T-helper 9 cell (primary cell): ENCODE measurements at places on chromosomes 1 and 21.

DNA sequence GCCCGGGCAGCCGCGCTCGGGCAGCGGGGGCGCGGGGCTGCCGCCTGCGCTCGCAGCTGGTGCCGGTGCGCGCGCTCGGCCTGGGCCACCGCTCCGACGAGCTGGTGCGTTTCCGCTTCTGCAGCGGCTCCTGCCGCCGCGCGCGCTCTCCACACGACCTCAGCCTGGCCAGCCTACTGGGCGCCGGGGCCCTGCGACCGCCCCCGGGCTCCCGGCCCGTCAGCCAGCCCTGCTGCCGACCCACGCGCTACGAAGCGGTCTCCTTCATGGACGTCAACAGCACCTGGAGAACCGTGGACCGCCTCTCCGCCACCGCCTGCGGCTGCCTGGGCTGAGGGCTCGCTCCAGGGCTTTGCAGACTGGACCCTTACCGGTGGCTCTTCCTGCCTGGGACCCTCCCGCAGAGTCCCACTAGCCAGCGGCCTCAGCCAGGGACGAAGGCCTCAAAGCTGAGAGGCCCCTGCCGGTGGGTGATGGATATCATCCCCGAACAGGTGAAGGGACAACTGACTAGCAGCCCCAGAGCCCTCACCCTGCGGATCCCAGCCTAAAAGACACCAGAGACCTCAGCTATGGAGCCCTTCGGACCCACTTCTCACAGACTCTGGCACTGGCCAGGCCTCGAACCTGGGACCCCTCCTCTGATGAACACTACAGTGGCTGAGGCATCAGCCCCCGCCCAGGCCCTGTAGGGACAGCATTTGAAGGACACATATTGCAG, 3.0 kb downstream of the ARTN start:
- no peak for DNase-seq

- DNase-seq, result no peak
Observed at GRCh38 chr1:186799689-186800054, 29.1 kb upstream of the PLA2G4A start.

DNA sequence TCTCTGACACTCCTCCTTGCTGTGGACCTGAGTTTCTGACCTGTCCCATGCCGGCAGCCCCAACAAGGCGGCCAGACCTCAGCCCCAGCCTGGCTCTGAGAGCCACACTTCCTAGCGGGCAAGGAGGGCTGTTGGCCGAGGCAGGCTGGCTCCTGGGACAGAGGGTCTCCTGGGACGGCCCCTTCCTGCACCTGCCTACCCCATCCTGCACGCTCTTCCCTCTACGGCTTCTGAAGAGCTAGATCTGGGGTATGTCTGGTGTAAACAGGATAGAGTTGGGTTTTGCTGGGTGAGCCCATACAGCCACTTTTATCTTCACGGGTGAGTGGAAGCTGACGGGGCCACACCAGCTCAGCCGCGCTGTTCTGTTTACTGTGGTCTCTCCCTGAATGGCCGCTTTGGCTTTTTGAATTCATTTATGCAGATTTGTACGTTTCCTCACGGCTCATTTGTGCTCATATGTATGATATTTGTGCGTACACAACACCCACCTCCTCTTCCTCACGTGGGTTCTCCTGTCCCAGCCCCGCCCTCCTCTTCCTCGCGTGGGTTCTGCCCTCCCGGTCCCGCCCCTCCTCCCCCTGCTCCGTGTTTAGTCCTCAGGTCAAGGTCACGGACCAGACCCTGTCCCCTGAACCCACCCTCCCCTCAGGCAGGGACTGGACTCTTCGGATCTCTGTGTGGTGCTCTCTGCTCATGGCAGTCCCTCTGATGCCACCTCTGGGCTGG, 34.7 kb upstream of the POFUT2 start:
- no peak for DNase-seq

- no peak for DNase-seq
Observed at GRCh38 chr1:34156739-34157138, 8.3 kb downstream of the CSMD2 start.

- no peak for DNase-seq
Observed at GRCh38 chr1:152112101-152112884, 3.0 kb downstream of the TCHH start.

DNA sequence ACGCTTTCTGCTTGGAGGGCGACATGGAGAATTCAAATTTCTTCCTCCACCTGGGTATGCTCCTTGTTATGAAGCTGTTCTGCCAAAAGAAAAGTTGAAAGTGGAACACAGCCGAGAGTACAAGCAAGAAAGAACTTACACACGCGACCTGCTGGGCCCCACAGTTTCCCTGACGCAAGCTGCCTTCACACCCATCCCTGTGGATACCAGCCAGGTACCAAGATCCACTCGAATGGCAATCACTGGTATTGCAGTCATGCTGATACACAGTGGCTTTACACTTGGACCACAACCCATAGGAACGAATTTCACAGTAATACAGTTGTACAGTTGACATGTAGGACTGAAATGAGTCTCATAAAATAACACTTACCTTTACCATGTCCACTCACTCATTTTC, 387.4 kb downstream of the ZP4 start:
- no peak for DNase-seq

DNA sequence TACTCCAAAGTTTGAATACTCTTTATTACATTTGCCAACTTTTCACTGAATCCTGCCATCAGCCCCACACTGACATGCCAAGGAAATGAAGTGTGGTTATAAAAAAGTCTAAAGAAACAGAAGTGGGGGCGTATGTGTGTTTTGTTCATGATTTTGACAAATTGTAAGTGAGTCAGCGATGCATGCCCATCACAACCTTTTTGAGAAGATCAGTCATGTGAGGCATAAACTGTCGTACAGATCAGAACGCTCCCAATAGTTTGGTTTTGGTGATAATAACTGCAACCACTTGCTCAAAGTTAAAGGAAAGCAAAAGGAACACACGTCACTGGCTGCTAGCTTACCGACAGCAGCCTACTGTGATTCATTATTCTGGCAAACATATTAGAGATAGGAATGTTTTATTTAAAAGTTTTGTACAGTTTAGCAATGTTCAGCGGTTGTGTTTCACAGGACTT, 95.6 kb downstream of the RGS2 start:
- no peak for DNase-seq
